Activated CD4-positive, alpha-beta T cell treated with anti-CD3 and anti-CD28 coated beads for 1 hour (primary cell): ENCODE measurements at places on chromosomes 3 and 15.

DNA sequence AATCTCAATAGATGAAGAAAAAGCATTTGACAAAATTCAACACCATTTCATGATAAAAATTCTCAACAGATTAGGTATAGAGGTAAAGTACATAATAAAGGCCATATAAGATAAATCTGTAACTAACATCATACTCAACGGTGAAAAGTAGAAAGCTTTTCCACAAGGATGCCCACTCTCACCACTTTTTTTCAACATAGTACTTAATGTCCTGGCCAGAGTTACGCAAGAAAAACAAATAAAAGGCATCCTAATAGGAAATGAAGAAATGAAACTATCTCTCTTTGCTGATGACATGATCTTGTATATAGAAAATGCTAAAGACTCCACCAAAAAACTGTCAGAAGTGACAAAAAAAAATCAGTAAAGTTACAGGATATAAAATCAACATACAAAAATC is 33.0 kb downstream of the THBS1 start:
- DNase-seq, result no peak

- DNase-seq, result peak; percentile 5
These were observed 54.7 kb upstream of the KLF13 start for GRCh38 chr15:31271711-31272557.

DNA sequence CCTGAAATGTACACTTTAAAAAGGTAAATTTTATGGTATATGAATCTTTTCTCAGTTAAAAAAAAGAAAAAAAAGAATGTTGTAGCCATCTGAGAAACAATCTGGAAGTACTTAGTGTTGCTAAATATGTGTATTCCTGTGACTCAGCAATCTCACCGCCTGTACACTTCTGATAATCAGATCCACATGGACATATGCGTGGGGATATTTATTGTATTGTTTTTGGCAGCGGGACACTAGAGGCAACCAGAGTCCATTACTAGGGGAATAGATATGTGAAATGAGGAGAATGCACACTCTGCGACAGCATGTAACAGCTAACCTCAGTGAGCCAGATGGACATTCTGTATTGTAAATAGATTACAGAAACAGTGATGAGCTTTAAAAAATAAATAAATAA is 65.4 kb downstream of the AQP9 start:
- no peak for DNase-seq

DNA sequence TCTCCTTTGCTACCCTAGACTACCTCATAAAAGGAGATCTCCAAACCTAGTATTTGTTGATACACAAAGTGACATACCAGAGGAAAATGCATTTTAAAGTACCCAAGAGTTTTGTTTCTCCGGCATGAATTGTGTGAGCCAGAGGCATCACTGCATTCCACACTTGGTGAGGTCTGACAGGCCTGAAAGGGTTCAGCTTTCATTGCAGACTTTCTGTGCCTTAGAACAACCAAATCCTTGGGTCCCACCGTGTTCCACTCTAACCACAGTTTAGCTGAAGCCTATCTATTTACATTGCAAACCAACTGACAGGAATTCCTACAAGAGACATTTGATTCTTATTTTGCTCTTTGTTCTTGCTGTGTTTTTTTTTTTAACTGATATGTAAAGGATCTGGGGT is 21.0 kb upstream of the EID1 start:
- no peak for DNase-seq

GRCh38 chr3:182713743-182714517 is 79.4 kb upstream of the ATP11B start:
- no peak for DNase-seq

DNA sequence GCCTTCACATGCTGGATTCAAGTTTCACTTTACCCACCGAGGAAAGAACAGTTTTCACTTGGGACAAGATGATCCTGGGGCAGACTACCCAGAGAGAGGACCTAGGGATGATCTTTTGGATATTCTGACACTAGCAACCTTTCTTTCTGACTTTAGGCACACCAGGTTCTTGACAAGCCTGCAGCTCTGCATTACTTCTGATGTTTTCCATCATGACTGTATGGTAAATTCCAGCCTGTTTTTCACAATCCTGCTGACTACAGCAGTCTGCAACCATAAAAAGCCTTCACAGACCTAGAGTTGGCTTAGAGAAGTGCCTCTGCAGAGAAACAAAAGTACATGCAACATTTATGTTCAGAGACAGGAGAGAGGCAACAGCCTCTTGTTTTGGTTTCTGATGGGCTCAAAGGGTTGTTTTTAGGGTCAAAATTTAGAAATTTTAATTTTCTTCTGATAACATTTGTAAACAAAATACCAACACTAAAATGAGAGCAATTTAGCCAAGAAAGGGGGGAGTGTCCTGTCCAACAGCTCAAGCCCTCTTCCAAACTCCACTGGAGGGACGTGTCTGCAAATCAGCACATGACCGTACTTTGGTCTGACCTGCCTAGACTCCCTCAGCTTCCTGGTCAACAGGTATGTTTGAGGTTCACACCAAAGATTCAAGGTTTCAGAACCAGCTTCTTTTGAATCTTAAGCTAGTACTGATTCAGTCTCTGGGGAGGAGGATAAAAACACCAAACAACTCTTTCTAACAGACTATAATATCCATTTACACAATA is 799 bp downstream of the ABI3BP start:
- no peak for DNase-seq

- no peak for DNase-seq
These were observed 49.5 kb downstream of the CYP11A1 start for GRCh38 chr15:74317820-74318375.

GRCh38 chr15:29270169-29270955 is 740 bp upstream of the NSMCE3 start:
- no peak for DNase-seq

GRCh38 chr15:94414916-94415315 is 183.6 kb downstream of the MCTP2 start:
- no peak for DNase-seq

- no peak for DNase-seq
These were observed 216.8 kb downstream of the VGLL3 start for GRCh38 chr3:86774082-86774691.

DNA sequence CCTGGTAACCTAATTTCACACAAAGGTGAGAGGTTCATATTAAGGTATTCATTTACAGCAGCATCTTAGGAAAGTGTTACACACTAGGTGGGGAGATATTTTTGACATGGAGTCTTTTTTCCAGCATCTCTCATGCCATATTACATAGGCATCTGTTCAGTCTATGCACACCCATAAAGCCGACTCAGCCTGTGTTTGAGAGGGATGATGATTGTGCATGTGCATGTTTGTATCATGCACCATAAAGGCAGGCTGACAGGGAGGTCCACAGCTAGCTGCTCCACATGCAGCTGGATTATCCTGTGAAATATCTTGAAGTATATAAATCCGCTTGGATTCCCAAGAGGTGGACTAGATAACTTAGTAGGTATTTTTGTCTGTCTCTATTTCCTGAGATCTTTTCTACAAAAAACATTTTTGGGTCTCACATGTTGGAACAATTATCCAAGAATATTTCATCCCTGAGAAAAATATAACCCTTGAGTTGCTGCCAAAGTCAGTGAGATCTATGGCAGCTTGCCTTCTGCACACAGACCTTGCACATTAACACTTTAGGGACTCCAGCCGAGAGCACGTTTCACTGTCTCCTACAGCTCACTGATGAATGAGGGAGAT is 288.4 kb upstream of the DPH6 start:
- DNase-seq, result no peak

DNA sequence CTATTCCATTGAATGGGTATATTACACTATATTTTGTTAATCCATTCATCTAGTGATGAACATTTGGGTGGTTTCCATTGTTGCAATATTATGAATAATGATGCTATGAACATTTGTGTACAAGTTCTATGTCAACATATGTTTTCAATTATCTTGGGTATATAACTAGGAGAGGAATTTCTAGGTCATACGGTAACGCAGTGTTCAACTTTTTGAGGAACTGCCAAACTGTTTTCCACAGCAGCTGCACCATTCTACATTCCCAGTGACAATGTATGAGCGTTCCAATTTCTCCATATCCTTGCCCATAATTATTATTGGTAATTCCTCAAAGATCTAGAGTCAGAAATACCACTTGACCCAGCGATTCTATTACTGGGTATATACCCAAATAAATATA is 24.1 kb upstream of the RORA start:
- no peak for DNase-seq

DNA sequence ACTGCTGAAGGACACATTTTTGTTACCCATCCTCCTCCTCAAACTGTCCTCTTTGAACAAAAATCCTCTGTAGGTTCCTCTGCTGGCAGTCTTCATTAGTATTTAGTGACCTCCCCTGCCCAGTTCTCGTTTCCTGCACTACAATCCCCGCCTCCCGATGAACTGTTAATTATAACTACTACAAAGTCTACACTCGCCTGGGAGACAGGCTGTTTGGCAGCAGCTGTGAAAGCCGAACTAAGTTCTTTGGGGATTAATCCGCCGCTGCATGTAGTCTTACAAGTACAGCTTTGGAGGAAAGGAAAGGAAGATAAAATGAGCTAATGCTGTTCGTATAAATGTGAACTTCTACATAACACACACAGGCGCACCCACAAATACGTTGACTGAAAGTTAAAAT is 160.0 kb upstream of the WNT5A start:
- no peak for DNase-seq

GRCh38 chr15:66570327-66570726 is 4.5 kb upstream of the LCTL start:
- DNase-seq, result no peak

GRCh38 chr15:28456476-28457395 is 76.0 kb downstream of the GOLGA8G start:
- DNase-seq, result no peak

- no peak for DNase-seq
These were observed 841.6 kb upstream of the DPPA4 start for GRCh38 chr3:110178965-110179364.

DNA sequence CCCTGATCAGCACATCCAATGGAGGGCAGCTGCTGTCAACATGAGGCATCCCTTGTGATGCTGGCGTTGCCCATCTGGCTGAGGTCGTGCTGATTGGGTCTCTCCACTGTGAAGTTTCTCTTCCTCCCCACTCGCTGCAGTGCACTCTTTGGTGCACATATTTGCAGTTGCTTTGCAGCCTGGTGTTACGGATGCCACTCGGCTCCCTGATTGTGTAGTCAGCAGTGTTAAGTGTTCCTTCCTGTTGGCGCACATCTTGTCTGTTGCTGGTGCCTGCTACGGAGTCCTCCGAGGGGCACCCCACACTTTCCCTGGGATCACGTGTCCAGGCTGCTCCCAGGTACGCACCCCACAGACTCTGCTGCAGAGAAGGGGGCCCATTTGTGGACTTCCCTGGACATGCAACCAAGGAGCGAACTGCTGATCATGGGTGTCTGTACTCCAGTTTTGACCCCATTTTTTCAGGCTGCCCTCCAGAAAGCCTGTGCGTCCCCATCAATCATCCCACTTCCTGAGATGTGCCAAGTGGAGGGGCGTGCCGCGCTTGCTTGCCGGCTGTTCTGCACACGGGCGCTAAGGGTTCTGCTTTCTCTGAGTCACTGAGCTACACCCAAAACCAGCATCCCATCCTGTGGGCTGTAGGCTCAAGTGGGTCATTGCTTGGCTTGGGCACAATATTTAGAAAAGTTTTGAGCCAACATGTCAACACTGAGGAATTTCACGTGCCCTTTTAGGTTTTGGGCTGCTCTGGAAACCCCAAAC is 98.6 kb downstream of the FBLN2 start:
- DNase-seq, result no peak

DNA sequence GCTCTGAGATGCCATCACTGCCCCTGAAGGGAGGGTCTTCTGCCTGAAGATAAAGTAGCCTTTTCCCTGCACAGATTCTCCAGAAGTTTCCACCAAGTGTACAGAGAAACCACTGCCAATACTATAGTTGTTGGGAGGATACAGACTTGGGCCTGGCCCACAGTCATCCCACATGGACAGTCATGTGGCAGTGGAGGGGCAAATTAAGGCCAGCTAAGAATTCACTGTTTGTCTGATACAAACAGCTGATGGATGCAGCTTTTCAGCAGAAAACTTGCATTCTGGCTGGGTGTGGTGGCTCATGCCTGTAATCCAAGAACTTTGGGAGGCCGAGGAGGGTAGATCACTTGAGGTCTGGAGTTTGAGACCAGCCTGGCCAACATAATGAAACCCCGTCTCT is 22.1 kb downstream of the HOMER2 start:
- DNase-seq, result no peak
